ENCODE measurements at places on chromosomes 2 and 18.

- no peak for DNase-seq
Measured at GRCh38 chr2:167127135-167127534, 238.9 kb downstream of the XIRP2 start.

DNA sequence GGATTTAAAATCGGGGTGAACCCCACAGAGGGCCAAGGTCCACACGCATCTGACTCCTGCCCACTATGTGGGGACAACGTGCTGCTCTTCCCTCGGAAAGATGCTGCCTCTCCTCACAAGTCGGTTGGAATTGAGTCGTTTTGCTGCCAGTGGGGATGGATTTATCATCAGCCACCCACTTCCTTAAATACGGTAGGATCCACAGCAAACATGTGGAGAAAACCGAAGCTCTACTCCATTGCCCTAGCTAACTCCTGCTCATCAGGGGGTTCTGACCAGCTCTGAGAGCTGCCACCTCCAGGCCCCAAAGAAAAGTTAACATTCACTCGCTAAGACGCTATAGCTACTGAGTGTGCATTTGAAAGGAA is 80.9 kb downstream of the CHRNA1 start:
- peak; percentile 31 for DNase-seq

DNA sequence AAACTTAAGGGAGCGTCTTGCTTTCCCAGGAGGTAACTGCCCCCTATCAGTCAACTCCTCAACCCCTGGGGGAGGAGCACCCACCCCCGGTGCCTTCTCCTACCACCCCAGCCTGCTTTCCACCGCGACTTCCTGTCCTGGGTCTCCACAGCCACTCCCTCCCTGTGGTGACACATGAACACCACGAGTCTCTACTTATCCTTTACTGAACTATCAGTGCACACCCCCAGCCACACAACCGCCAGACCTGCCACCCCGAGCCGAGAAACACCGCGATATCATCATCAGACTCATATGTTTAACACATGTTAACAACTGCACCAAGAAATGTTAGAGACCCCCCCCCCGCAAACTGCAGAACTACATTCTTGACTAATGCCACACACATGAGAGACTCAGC is 43.3 kb downstream of the LONRF2 start:
- DNase-seq = no peak

DNA sequence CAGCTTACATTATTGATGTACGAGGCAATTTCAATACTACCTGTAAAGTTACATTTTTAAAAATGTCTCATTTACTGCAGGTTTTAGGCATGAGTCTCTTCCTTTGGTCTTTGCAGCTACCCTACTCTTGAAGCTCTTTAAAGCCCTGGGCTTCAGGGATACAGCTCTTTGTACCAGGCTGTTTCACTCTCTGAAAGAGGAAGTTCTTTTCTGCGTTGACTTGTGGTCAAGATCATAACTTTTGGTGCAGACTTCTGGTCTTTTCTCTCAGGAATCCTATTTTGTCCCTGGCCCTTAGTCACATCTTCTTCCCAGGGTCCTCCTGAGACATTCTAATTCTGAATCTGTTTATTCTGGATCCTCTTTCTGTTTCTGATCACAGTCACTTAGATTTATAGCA is 16.6 kb upstream of the HRH4 start:
- DNase-seq = no peak

GRCh38 chr2:65382776-65383357 is 49.5 kb downstream of the SPRED2 start:
- DNase-seq = peak; percentile 71

GRCh38 chr2:31322371-31322770 is 88.4 kb downstream of the EHD3 start:
- no peak for DNase-seq

GRCh38 chr2:167140330-167140729 is 252.1 kb downstream of the XIRP2 start:
- DNase-seq = no peak

GRCh38 chr2:215657844-215658243 is 222.0 kb upstream of the FN1 start:
- peak; percentile 59 for DNase-seq

DNA sequence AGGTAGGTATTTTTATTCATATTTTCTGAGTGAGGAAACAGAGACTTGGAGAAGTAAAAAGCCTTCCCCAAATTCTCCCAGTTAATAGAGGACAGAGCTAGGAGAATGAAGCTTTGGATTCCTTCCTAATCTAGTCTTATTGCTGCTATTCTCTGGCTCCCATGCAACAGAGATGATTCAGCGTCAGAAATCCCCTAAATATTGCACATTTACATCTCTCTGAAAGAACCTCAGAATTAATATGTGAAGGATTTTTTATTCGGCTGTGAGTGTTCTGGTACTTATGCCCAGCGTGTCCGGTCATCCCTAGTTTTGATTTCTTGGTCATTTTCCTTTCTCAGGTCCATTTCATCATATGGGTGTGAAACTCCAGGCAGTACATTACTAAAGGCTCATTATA is 91.2 kb upstream of the SESTD1 start:
- no peak for DNase-seq

GRCh38 chr2:85668009-85668856 is at the start of gene SFTPB:
SFTPB (minus strand) TSS chr2:85668199; CDS start chr2:85668183, 16 bp downstream.
- no peak for DNase-seq

- DNase-seq = no peak
Measured at GRCh38 chr18:55421615-55422419, 166.2 kb downstream of the TCF4 start.

DNA sequence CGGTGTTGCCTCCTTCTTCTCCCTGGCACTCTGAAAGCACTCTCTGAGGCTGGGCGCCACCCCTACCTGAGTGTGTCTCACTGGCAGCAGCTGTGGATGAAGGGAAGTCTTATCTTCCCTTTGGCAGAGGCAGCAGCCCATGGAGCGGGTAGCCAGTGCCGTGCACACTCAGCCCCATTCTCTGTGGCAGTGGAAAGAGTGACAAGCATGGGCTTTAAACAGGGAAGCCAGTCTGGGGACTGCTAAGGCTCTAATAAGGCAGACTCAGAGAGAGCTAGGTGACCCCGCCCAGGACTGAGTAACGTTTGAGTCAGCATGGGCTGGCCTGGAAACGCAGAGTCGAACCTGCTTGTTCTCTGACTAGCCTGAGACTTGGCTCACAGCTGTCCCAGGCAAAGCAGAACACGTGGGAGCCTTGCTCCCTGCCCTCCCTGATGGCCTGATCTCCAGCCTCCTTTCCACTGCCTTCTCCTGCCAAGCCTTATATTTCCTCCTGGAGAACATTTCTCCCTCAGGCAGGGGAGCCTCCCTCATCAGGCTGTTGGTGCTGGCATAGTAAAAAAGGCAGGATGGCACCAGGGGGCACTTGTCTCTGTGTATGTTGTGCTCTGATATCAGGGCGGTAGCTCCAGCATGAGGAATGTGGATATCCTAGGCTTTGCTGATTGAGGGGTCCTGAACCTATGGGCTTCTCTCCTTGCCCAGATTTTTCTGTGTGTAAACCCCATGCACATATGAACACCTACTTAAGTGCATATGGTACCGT is 93.9 kb upstream of the LGALSL start:
- DNase-seq = peak; percentile 90

DNA sequence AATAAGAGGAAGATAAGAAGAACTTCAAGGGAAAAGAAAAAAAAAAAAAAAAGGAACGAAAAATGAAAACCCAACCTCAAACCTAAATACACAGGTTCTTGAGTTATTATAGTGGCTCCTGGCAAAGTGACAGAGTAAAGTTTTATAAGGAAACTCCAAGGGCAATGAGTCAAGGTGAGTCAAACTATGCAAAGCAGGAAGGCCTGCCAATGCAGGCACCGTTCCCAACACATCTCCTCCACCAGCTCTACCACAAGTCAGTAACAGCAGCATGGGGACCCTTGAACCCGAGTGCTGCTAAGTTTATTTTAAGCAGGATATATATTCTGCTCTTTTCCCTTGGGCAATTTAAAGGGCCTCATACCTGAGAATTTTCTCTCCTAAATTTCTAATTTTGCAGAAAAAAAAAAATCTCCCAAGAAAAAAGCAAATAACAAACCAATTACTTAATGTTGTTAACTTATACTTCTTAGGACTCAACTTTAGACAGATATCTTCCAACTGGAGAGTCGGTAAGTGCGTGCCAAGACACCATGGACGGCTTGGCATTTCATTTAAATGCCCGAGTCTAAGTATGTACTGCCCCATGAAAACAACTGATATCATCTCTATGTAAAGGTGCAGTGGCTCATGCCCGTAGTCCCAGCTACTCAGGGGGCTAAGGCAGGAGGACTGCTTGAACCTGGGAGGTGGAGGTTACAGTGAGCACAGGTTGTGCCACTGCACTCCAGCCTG is 75.7 kb upstream of the TFCP2L1 start:
- DNase-seq = peak; percentile 55

Measured in kidney capillary endothelial cell (primary cell).